Stomach (tissue), 19 donors: ENCODE measurements at places on chromosomes 16 and 17.
A peak's percentile ranks its signal among the peaks of the same experiment; 100 is the strongest.

DNA sequence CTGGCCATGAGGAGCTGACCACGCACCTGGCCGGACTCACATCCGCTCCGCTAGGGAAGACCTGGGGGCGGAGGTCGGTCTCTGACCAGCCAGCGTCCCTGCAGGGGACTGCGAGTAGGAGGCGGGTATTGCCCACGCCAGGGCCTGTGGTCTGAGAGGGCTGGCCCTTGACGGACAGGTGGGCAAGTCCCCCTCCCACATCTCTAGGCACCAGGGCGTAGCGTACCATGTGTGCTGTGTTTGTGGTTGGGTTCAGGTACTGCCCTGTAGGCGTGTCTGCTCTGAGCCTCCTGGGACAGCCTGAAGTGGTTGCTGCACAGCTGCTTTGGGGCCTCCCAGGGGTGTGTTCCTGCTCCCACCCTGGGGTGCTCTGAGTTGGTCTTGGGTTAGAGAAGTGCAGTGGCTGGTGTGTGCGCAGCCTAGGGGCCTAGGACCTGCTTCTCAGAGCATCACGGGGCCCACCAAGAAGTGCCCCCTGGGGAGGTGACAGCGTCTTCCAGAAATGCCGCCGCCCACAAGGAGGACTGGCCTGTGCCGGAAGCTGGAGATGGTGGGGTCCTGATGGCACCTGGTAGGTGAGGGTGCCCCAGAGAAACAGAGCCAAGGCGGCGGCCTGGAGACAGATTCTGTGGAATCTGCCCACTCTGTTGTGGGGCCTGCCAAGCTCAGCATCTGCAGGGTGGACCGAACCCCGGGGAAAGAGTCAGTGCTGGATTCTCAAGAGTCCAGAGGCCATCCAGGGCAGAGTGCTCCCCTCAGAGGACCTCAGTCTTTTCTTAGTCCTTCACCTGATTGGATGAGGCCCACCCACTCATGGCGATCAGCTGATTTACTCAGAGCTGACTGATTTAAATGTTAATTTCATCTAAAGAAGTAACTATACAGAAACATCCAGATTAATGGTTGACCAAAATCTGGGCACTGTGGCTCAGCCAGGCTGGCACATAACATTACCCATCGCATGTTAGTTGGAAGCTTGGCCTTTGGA, 48.3 kb downstream of the WDR45B start:
- no peak for DNase-seq

- DNase-seq: no peak
Measured at GRCh38 chr16:82533189-82533588, 93.6 kb upstream of the CDH13 start.

DNA sequence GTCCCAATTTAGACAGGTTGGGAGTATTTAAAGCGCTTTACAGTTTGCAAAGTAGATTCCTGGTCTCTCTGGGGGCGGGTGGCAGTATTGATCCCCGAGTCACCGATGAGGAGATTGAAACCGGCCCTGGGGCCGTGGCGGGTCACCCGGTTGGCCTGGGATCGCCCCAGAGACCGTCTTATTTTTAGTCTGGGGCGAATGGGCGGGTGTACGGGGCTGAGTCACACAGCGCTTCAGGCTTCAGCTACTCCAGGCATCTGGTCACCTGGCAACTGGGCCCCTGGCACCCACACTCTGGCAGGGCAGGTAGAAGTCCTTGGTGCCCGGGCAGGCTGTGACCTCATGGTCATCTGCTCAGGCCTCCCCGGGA, 669 bp downstream of the MIEF2 start:
- DNase-seq: peak; percentile 84

DNA sequence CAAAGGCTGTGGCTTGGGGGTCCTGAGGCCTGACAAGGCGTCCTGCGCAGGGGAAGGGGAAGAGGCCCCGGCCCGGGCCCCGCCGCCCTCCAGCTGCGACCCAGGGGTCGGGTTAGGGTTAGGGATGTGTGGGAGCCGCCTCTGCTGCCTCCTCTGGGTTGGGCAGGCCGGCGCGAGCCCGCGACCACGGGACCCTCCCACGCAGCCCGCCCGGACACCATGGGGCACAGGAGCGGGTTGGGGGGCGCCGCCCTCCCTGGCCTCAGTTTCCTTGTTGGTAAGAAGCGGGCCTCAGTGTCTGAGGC, 386 bp downstream of the CIAO3 start:
- DNase-seq: no peak
